ENCODE measurements at places on chromosomes 6 and 20. TPM values are rescaled to one million over a fixed set of nuclear protein-coding genes. Genes with fewer than 3 reads are reported as not detected.
A peak's percentile ranks its signal among the peaks of the same experiment; 100 is the strongest.

GRCh38 chr20:49961413-49961812 is 21.4 kb upstream of the SNAI1 start:
- ATAC-seq: no peak

GRCh38 chr20:51543422-51543788 is 886 bp upstream of the NFATC2 start:
- no peak for ATAC-seq

GRCh38 chr20:23995905-23996666 is 7.5 kb upstream of the GGTLC1 start:
- no peak for ATAC-seq

DNA sequence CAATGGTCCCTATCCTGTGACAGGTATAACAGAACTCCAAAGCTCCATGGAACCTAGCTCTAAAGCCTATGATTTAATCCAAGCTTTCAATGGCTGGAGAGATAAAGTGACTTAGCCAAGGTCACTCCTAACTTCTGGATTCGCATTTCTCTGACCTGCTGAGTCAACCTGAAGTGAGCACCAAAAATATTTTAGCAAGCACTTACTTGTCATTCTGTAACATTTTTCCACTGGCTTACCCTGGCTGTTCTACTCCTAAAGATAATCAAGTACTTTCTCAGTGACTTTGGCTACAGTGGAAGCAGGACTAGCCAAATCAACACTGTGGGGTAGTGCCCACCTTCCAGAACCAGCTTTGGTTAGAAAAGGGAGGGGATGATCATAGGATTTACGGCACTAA is 188.3 kb downstream of the OGFRL1 start:
- ATAC-seq: no peak

DNA sequence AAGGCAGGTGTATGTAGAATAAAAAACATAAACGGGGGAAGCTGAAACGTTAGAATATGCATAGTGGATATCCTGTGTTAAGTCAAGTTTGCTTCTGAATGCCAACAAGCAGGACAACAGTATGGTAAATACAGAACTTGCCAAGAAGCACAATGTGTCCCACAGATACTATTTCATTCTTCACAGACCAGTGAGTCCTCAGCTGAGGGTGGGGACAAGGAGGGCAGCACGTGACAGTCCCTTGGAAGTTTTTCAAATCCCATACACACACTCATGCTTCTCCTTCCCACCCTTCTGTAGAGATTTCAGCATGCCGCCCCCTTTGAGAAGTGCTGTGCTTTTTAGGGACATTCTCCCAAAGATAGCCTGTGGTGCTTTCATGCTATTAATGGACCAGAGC is 268.5 kb upstream of the ECI2 start:
- ATAC-seq: no peak

Gene B3GAT2
- not detected for total RNA-seq

- ATAC-seq: no peak
These were observed 23.9 kb upstream of the FUT9 start for GRCh38 chr6:95991906-95992305.

DNA sequence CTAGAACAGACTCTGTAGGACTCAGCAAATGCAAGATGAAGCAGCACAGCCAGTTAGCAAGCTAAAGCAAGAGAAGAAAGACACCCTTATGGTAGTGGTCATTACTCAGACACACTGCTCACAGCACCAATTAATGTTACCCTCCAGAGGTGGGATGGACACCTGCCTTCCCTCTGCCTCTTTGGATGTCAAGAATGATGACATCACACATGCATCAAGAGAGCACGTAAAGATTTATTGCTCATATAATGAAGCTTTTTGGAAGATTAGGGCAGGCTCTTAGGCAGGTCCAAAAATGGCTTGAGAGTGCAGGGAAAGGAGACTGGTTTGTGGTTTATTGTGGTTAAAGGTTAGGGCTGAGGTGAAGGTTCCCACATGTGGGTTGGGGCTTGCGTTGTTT is 137.0 kb downstream of the PRDM13 start:
- no peak for ATAC-seq

DNA sequence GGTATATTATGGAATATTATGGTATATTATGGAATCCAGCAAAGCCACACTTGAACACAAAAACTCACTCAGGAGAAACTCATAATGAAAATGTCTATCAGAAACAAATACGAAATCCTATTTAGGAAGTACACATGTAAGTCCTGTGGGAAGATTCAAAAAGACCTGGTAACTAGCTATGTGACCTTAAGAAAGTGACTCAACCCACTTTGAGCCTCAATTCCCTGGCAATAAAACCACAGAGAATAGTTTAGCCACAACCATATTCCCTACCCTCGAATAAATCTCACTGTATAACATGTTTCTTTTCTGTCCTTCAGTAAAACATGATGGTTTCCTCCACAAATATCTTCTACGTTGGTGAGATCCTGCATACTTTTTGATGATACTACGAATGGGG is 56.4 kb downstream of the ZMYND8 start:
- no peak for ATAC-seq

Gene ASF1A
- 27.3 TPM for total RNA-seq

- no peak for ATAC-seq
These were observed 4.4 kb downstream of the HLA-F start for GRCh38 chr6:29727637-29728036.

Gene SLC22A7
- total RNA-seq: not detected

Gene LAMP5
- total RNA-seq: not detected

Gene ERVFRD-1
- 0.11 TPM for total RNA-seq

DNA sequence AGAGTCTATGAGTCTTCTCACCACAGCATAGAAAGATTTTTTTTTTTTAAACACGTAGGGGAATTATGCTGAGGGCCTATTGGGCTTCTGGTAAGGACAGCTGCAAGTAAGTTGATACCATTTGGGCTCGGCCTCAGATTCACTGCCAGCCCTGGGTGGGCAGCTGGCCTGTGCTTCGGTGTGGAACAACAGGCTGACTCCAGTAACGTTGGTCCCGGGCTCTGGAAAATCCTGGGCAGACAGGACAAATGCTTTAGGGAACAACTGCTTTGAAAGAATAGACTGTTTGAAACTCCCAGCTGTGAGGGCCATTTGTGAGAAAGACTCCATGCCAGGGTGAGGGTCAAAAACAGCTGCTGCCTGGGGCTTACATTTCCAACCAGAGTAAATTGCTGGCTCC is 366.5 kb downstream of the QKI start:
- no peak for ATAC-seq

DNA sequence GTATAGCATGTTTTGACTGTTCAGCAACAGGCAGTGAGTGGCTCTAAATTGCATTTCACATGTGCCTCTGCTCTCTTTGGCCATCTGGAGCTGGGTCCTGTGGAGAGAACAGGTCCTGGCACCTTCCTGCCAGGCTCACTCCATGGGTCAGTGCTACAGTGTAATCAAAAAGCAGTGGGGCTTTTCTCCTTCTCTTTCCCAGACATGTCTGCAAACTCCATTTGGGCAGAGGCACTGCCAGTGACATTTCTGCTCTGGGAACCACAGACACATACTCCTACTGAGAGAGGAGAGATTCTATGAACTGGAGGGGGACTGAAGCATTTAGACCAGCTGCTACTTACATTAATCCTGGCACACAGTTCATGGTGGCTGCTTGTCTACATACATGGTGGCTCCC is 68.3 kb upstream of the TRAF3IP2 start:
- no peak for ATAC-seq

Gene DEFB128
- total RNA-seq: not detected

GRCh38 chr20:15185322-15185721 is 847.9 kb upstream of the FLRT3 start:
- ATAC-seq: no peak

DNA sequence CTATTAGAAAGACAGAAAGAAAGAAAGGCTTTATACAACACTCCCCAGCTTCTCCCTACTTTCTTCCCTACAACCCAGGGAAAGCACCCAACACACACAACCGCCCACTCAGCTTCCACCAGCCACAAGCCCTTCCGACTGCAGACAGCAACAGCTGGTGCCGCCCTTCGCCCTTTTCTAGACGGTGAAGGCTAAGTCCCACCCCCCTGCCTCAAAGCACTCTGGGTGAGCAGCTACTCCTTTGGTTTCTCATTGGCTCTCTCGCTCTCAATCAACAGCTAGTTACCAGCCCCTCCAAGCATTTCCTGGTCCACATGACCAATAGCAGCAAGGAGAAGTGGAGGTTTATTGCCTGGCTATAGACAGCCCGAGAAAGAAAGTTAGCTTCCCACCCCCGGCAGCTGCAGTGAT is 230.1 kb upstream of the MOCS1 start:
- ATAC-seq: no peak

Gene STK4
- 168 TPM for total RNA-seq

- no peak for ATAC-seq
These were observed 317.8 kb downstream of the CENPW start for GRCh38 chr6:126657561-126658175.

Gene ZBTB24
- 11.4 TPM for total RNA-seq

DNA sequence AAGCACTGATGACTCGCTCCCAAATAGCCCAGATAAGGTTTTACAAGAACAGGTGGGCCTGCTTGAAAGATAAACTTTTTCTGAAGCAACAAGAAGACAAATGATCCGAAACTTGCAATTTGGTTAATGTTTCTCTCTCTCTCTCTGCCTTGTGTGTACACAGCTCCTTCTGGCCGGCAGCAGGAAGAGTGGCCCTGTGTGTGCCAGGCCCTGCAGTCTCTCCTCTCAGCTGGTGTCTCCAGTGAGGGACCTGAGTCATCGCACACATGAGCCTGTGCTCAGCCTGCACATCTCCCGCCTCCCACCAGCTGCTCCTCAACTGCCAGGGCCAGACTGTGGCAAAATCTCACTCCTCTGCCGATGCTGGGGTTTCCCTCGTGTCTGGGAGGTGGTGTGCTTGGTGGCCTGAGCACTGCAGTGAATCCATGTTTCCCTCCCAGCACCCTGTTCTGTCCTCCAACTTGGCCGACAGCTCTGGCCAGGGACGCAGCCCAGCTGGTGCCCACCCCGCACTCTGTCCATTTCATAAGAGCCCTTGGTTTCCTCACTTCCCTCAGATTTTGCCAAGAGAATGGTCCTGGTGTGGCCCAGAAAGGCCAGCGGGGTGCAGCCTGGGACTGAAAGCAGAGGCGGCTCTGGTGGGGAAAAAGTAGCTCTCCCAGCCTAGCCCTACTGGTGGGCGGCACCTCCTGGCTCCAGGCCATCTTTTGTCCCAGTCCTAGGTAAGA is 49.4 kb downstream of the ERMARD start:
- ATAC-seq: no peak

- ATAC-seq: no peak
These were observed 111.9 kb upstream of the FLRT3 start for GRCh38 chr20:14449323-14449722.

- no peak for ATAC-seq
These were observed 283.1 kb downstream of the PREX1 start for GRCh38 chr20:48544402-48545339.

DNA sequence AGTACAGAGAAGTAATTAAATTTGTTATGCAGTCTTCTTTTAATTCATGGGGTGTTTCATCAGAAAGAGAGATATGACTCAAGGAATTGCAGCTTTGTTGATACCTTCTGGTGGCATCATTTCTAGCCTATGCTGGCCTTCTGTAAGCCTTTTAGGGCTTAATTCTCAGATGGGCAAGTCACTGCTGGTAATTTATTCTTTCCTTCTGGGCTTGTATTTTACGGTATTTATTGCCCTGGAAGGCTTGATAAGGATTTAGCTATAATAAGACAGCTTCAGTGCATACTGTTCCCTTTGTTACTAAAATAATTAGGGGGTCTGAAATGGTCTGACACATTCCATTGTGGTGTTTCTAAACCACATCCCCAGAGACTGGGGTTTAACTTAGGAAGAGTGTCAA is 57.9 kb upstream of the EMILIN3 start:
- no peak for ATAC-seq

DNA sequence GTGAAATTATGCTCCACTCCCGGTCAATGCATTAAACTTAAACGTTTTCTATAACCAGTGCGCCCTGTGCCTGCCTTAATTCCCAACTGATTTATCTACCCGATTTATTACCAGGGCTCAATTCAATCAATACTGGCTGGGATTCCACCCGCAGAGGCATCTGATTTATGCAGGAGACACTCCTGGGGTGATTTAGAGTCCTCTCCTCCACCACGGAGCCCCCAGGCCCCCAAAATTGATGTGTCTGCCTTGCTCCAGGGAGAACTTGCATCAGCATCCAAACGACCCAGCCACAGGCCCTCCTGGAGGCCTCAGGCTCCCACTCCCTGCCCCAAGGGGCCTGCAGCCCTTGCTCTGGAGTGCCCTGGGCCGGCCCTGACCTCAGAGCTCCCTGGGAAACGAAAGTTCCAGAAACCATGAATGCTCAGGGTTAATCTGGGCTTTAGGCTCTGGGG is 29.5 kb downstream of the ANKRD60 start:
- ATAC-seq: no peak

Gene HLA-DOA
- total RNA-seq: 0.56 TPM

Gene DZANK1
- total RNA-seq: 3.2 TPM

DNA sequence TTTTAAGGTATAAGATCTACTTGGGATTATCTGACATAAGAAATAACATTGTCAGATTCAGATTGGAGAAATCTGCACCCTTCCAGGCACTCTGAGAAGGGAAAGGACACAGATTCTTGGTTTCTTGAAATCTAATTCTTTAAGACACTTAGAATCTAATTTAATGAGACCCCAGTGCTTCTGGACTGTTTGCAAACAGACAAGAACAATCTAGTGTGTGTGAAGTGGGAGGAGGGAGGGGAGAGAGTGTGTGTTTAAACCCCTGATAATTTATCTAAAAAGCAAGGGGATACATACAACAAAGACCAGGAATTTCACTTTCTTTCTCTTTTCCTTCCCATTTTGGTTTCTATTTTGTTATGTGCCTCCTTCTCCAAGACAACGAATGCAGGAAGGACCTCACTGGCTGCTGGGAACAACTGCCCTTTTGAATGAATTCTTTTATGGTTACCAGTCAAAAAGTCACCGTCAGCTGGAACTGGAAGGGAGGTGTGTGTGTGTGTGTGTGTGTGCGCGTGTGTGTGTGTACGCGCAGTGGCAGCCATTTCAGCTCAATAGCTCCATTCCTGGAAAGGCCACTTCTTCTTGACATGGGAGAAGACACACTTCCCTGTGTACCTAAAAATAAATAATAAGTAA is 129.4 kb downstream of the BCAS1 start:
- ATAC-seq: no peak

Gene KCNK15
- total RNA-seq: 0.11 TPM

DNA sequence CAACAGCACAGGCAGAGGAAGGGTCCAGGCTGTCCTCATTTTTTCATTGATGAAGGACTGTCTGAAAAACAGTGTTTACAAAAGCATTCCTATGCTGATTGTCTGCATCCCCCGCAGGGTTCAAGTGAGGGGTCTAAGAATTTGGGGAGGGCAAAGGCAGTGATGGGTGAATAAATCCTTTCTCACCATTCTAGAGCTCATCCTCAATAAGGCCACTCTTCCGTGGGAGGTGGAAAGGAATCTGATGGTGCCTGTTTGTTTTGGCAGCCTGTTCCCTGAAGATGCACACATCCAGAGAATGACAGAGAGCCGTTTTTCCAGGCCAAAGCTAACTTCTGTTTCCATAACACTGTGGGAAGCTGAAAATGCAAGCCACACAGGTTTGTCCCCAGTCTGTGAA is 164.5 kb downstream of the MOXD1 start:
- ATAC-seq: no peak

Gene TRIM31
- not detected for total RNA-seq

GRCh38 chr6:162074641-162075275 is 652.8 kb downstream of the PRKN start:
- ATAC-seq: no peak

Gene SIRPD
- total RNA-seq: not detected

GRCh38 chr20:51417250-51418136 is 125.0 kb downstream of the NFATC2 start:
- ATAC-seq: no peak

- peak; percentile 93 for ATAC-seq
These were observed 21.6 kb downstream of the NAPB start for GRCh38 chr20:23399568-23400241.

Gene PRR18
- total RNA-seq: not detected

- no peak for ATAC-seq
These were observed 469.7 kb downstream of the PKHD1 start for GRCh38 chr6:51617751-51618150.

Measured in activated T-helper 17 cell treated with anti-CD3 and anti-CD28 coated beads, Interleukin-2, amount 50 U/mL, for 72 hours (primary cell).